ENCODE measurements at places on chromosomes 5 and 9. TPM values are rescaled to one million over a fixed set of nuclear protein-coding genes. Genes with fewer than 3 reads are reported as not detected.

DNA sequence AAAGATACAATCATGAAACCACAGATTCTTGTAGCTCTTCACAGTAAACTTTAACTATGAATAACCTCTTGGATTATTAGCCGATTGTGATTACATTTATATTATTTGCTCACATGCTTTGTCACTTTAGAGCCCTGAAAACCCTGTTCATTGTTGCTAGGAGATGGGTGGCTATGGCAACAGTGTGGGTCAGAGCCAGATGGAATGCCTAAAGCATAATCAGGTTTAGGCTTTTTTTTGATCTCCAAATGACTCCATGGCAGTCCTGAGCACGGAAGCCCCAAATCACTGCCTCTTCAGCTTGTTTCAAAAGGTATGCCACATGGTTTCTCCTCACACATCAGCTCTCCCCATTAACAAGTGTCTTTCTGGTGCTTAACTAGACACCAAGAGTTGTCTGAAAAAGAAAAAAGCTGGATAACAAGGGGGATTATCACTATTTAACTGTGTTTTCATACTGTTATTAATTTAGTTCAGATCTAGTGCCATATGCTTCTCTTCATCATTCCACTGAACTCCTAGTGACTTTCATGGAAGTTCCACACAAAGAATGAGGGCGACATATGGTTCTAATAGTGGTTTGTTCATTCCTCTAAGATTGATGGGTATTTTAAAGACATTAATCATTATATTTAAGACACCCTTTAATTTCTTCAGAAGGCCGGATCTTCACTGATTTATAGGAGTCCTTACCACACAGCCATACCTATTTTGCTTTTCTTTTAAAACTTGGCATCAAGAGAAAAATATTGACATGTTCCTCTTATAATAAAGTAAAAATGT is 88.8 kb upstream of the PAM start:
- DNase-seq: no peak

- DNase-seq: no peak
These were observed 1293.7 kb upstream of the C9orf72 start for GRCh38 chr9:28866951-28867350.

GRCh38 chr9:95116002-95116807 is 201.3 kb downstream of the FANCC start:
- no peak for DNase-seq

GRCh38 chr5:50302815-50303490 is 138.1 kb downstream of the EMB start:
- DNase-seq: no peak

DNA sequence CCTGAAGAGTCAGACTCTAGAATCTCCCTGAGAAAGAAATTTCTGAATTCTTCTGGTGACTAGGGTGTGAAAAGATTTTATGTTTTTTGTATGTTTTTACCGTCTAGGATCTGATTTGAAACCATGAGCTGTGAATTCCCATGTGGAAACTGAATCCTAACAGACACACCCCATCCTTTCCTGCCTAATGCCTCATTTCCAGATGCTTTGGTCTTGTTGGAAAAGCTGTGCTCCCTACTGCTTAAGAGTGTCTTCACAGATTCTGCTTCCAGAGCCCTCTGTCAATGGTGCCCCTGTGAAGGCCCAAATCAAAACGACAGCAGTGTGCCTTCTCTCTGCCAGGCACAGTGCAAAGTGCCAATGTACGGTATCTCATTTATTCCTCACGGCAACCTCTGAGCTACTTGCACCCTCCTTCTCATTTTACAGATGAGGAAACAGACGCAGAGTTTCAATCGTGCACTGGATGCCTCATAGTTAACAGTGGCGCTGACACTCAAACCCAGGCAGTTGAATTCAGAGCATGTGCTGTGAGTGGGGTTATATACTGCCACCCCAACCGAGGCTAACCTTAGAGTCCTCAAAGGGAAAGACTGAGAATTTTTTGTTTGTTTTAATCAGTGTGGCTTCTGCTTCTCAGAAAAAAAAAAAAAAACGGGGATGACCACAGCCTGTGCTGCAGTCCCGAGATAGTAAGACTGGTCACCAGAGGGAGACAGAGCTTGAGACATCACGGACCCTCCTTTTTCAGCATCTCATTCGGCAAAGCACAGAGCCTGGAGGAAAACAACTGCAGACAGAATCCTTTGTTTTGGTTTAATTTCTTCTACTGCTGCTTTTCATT is 188.4 kb downstream of the SNCAIP start:
- DNase-seq: peak; percentile 29

CKS2 gene
- polyA plus RNA-seq: 95.6 TPM
